ENCODE measurements at places on chromosomes 6 and 20.

DNA sequence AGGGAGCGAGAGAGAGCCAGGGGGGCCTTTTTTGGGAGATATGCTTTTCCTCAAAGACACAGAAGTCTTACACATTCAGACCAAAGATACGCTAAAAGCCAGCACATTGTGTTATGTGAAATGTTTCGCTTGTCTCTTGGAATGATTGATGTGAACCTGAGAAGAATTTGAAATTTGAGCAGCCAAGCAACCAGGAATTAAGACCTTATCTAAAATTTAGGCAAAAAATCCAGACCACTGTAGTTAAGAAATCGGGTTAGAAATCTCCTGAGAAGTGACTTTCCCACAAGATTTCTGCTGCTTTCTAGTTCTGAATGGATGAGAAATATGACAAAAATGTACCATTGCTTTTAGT is 223.2 kb upstream of the GMDS start:
- DNase-seq: no peak

DNA sequence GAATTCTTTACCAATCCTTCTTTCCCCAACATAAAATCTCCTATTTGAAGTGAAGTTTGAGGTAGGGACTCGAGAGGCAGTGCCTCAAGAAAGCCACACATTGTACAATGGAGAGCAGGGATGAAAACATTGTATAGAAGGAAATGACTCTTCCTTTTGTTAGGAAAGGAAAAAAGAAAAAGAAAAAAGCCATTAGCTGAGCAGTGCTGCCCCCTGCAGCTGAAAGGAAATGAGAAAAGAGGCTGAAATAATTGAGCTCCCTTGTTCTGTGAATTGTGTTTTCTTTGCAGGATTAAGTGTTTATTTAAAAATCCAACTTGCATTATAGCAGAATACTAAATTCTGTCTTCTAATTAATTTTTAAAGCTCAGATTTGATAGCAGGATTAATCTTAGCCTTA is 162.9 kb upstream of the SASH1 start:
- peak; percentile 33 for DNase-seq

GRCh38 chr6:52009466-52010140 is 77.8 kb downstream of the PKHD1 start:
- DNase-seq: no peak

DNA sequence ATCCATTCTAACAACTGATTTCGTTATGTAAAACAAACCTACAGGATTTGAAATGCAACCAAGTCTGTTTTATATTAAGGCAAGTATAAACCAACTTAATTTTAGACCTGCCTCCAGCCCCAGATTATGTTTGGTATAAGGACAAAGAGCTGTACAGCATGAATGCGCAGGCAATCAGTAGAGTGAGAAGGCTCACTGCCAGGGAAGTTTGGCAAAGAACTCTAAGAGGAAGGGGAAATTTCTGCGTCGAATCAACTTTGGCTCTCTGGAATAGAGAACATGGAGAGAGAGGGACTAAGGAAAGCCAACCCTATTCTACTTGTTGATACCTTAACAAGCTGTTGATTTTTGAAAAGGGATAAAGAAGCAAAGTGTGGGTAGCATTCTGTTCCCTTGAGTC is 96.9 kb upstream of the FOXO3 start:
- peak; percentile 80 for DNase-seq

DNA sequence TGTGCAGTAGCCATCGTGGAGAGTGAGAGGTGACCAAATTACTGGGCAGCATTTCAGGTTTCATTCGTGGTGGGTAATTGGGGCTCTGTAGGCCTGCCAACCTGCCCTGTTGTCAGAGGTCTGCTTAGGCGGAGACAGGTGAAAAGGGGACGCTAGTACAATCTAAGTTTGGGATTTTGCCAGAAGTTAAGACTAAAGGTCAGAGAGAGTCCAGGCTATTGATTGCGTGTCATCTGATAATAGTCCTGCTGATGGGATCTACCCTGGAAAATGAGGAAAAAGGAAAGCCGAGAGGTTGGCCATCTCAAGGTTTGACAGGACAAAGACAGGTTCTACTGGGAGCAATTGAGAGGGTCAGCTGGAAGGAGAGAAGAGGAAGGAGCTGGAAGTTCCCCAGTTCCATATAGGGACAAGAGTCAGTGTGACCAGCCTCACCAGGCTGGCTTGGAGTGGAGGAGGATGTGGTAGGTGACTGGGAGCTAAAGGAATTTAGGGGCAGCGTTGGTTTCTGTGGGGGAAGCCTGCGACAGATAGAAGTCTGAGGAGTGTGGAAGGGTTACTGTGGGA is 10.9 kb downstream of the ARFGEF2 start:
- no peak for DNase-seq

DNA sequence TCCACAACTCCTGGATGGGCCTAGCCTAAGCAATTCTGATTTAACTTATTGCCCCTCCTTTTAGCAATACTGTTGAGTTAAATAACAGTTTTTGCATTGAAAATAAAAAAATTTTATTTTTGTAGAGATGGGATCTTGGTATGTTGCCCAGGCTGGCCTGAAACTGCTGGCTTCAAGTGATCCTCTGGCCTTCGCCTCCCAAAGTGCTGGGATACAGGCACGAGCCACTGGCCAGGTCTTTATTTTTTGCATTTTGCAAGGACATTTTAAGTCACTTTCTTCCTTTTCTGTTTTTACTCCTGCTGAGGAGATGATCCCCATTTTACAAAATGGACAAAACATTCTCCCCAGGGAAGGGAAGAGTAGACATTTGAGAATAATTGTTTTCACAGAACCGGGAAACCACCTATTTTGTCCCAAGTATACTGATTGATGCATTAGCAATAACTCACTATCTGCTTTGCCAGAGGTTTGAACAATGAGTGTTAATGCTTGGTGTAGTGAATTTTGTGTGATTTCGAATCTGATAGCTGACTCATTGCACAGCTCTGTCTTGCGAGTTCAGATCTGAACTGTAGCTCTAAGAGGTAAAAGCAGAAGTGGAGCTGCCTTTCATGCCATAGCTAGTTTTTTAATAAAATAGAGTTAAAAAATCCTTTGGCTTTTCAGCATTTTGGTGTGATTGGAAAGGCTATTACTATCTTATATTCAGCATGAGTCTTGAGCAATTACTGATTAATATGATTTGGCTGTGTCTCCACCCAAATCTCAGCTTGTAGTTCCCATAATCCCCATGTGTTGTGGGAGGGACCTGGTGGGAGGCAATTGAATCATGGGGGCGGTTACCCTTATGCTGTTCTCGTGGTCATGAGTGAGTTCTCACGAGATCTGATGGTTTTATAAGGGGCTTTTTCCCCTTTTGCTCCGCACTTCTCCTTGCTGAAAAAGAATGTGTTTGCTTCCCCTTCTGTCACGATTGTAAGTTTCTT is 20.9 kb downstream of the IGF2R start:
- DNase-seq: no peak

DNA sequence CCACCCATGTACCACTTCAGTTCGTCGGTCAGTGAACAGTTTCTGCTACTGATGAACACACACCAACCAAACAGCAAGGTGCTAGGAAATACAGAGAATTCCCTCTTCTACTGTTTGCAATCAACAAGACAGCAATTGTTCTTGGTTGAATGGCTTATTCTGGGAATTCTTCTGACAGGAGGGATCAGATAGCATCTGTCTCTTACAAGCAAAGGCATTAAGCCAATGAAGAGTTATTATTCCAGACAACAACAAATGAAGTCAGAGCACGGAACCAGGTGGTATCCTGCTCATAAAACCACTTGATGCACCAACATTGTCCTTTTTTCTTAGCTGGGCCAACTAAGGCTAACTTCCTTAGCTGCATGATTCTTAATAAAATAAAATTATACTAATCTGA is 37.8 kb downstream of the PTPRK start:
- peak; percentile 25 for DNase-seq

- DNase-seq: peak; percentile 84
Measured at GRCh38 chr6:22036275-22036674, 260.6 kb downstream of the PRL start.
